ENCODE measurements at places on chromosomes 3 and 15.

- DNase-seq, result no peak
Measured at GRCh38 chr3:43025423-43025822, 46.3 kb downstream of the GASK1A start.

DNA sequence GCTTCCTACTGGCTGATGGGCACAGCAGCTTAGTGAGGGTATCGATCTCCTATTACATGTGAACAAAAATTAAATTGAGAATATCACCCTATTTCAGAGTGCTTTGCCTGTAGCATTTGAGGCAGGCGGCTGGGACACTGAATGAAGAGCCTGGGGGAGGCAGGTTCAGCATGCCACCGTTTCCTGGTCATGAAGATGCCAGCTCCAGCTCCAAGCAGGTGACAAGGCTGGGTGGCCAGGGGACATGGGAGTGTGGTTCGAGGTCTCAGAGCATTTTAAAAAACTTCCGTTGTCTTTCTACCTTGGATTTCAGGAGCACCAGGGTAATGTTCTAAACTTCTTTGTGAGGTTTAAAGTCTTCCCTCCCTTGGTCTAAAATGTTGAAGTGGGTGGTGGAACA lies 158.2 kb downstream of the RPLP1 start:
- DNase-seq, result no peak

GRCh38 chr15:70432924-70433495 lies 330.3 kb downstream of the UACA start:
- peak; percentile 20 for DNase-seq

DNA sequence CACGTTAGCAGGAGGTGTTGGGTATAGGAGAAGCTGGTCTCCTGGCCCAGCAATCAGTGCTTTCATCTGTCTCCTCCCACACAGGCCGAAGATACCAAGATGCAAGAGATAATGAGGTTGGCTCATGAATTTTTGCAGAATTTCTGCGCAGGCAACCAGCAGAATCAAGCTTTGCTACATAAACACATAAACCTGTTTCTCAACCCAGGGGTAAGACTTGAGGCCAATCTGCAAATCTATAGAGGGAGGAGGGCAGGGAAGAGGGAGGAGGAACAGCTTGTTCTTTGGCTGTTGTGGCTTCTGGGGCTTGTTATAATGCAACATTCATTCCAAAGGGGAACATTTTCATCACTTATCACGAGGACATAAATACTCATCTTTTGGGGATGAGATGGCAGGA lies 195.3 kb downstream of the ITPR1 start:
- DNase-seq, result no peak

- DNase-seq, result no peak
Measured at GRCh38 chr15:45026651-45027190, 3.7 kb downstream of the SORD start.

Data from neural crest cell (in vitro differentiated cells).